ENCODE measurements at places on chromosomes 3 and 15. TPM values are rescaled to one million over a fixed set of nuclear protein-coding genes. Genes with fewer than 3 reads are reported as not detected.

Gene CFAP20DC
- 6.2 TPM for polyA plus RNA-seq

Gene SAMD7
- not detected for polyA plus RNA-seq

Gene NTRK3
- polyA plus RNA-seq: 6.9 TPM

Gene ROPN1
- polyA plus RNA-seq: 0.42 TPM

Gene ST3GAL6
- polyA plus RNA-seq: 12.2 TPM

Gene A4GNT
- polyA plus RNA-seq: 0.27 TPM

Gene MYL3
- polyA plus RNA-seq: 7.3 TPM

Gene LMAN1L
- not detected for polyA plus RNA-seq

Gene GPR176
- polyA plus RNA-seq: 4.3 TPM

Gene ATP13A5
- polyA plus RNA-seq: 0.69 TPM

Gene TFG
- polyA plus RNA-seq: 116 TPM

Gene KNSTRN
- polyA plus RNA-seq: 33.0 TPM

Gene SEMA3F
- polyA plus RNA-seq: 39.5 TPM

Gene STRC
- polyA plus RNA-seq: 0.59 TPM

Gene CACNA2D3
- 1.4 TPM for polyA plus RNA-seq

Gene CLPX
- polyA plus RNA-seq: 44.9 TPM

Gene ATP13A4
- 62.3 TPM for polyA plus RNA-seq

Gene ATP2B2
- polyA plus RNA-seq: not detected

Gene NGLY1
- polyA plus RNA-seq: 46.7 TPM

Gene MAPKAPK3
- 32.4 TPM for polyA plus RNA-seq

Gene AAGAB
- 27.3 TPM for polyA plus RNA-seq

Gene TMEM266
- polyA plus RNA-seq: 1.4 TPM

Gene CLCN2
- polyA plus RNA-seq: 8.6 TPM

Gene AQR
- 35.2 TPM for polyA plus RNA-seq

Gene RPL39L
- 16.7 TPM for polyA plus RNA-seq

Gene TJP1
- polyA plus RNA-seq: 113 TPM

Gene PLS1
- 9.0 TPM for polyA plus RNA-seq

Gene CDCP1
- 0.30 TPM for polyA plus RNA-seq

Gene GRAMD1C
- 5.5 TPM for polyA plus RNA-seq

Gene MLF1
- 72.1 TPM for polyA plus RNA-seq

Gene GABRB3
- 3.3 TPM for polyA plus RNA-seq

Gene CCR4
- polyA plus RNA-seq: 3.3 TPM

Data from right lung (tissue), 10 donors.